ENCODE measurements at places on chromosomes 1 and 21. TPM values are rescaled to one million over a fixed set of nuclear protein-coding genes. Genes with fewer than 3 reads are reported as not detected.

GRCh38 chr1:50508040-50508586 lies 84.9 kb upstream of the DMRTA2 start:
- DNase-seq: no peak

GRCh38 chr1:200272481-200273068 lies 137.3 kb downstream of the ZNF281 start:
- no peak for DNase-seq

- no peak for DNase-seq
These were observed 17.5 kb downstream of the PFKL start for GRCh38 chr21:44317241-44317782.

TMOD4 gene
- total RNA-seq: not detected

SPATA21 gene
- not detected for total RNA-seq

ETV3L gene
- total RNA-seq: not detected

BRINP3 gene
- total RNA-seq: 1.5 TPM
